Stimulated activated CD8-positive, alpha-beta memory T cell treated with anti-CD3 and anti-CD28 coated beads, Interleukin-2, amount 100 ng/mL, for 1 hour (primary cell): ENCODE measurements at places on chromosomes 1 and 21.

- DNase-seq, result no peak
Measured at GRCh38 chr1:220982686-220983085, 103.4 kb downstream of the HLX start.

GRCh38 chr1:26538480-26539412 lies 9.2 kb downstream of the RPS6KA1 start:
- DNase-seq, result no peak

DNA sequence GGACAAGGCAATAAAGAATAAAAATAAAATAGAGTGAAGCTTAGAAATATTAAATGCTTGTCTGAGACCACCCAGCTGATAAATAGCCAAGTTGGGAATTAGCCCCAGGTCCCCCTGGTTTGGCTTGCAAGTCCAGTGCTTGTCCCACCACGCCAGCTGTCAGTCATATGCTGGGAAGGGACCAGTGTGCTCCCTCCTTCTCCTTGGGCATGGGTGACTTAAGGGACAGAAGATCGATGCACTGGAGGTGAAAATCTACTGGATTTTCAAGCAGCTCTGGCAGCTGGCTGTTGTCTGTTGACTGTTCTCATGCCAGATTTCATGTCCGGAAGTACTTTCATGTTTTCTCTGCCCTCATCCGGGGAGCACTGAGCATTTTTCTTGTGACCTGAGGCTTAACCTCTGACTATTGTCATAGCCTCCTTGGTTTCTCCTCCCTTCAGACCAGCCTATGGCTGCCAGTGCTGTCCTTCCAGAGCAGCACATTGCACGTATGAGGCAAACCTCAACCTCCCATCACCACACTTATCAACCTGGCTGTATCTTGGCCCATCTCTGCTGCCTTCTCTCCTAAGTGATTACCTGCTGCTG lies 12.4 kb downstream of the LMOD1 start:
- no peak for DNase-seq

GRCh38 chr1:26122988-26123973 lies 11.7 kb downstream of the PDIK1L start:
- no peak for DNase-seq

DNA sequence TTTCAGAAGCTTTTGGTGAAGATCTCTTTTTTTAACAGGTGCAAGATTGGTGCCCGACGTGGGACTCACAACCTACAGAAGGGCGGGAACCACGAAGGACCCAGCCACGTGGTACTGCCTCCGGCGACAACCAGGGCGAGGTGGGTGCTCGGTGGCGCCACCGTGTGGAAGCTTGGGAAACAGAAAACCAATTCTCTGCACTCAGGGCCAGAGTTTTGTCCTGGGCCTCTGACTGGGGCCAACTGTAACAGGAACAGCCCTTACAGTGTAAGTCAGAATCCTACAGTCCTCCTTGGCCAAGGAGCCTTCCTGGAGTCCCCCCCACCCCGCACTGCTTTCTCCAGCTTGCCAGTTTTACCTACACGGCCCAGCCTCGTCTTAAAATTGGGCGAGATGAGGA lies 11.6 kb upstream of the S100A7A start:
- peak; percentile 23 for DNase-seq

- DNase-seq, result no peak
Measured at GRCh38 chr1:87683196-87683956, 354.7 kb downstream of the LMO4 start.

DNA sequence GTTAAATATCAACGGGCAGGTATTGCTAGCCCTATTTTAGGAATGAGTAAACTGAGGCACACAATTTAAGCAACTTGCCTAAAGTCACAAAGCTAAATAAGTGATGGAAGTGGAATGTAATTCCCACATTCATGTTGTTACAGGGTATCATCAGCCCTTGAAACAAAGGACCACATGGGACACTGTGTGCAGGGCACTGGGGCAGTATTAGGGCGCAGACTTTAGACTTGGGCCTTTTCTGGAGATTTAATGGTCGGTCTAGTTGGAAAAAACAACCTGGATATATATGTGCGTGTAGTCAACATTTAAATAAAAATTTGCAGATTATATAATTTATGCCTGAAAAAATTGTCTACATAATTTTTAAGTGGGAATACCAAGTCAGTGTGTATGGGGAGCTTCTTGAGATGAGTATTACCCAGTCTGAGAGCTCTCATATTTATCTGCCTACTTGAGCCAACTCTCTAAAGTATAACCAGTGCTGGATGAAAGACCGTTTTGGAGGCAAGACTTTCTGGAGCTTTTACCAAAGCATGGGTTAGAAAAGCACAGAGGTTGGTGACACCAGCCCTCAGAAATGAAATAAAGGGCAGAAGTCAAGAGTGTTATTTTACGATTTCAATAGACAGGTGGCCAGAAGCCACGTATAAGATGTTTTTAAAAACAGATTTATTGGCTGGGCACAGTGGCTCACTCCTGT lies 1.6 kb downstream of the KDM1A start:
- no peak for DNase-seq
